ENCODE measurements at places on chromosomes 5 and 9.
A peak's percentile ranks its signal among the peaks of the same experiment; 100 is the strongest.

DNA sequence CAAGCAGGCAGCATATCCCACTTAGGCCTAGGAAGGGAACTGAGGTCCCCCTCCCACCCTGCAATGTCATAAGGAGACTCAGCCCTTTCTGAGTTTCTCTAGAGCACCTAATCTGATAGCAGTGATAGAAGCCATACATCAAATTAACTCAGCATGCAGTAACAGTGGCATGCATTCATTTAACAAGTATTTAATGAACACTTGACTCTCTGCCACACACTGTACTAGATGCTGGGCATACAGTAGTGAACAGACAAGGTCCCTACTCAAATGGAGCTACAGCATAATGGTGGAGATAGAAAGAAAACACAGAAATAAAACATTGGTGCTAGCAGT lies 58.6 kb downstream of the SLC22A5 start:
- no peak for DNase-seq

DNA sequence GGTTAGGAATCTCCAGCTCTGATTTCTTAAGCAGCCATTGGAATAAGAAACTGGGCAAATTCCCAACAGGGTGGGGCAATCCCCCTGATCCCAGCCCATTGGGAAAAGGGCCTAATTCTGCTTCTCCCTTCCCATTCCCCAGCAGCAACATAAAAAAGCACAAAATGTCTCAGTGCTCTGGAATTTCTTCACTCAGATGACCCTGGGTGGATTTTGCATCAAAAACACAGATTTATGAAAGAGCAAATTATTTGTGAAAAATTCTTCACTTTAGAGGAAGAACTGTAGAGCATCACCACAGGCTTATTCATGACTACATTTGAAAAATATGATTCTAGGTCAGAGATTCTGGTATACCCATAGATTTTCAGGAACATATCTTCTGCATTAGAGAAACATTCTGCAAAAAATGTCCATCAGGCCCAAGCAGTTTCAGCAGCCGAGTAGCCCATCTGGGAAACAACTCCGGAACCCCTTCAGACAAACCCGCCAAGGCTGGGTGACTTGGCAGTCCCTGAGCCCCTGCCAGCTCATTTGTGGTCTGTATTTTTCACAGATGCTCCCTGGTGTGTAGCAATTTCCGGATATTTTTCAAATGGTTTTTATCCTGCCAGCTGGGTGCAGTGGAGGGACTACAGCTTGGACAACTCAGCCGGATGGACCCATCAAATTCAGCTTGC lies 102.1 kb upstream of the RANBP3L start:
- peak; percentile 41 for DNase-seq

DNA sequence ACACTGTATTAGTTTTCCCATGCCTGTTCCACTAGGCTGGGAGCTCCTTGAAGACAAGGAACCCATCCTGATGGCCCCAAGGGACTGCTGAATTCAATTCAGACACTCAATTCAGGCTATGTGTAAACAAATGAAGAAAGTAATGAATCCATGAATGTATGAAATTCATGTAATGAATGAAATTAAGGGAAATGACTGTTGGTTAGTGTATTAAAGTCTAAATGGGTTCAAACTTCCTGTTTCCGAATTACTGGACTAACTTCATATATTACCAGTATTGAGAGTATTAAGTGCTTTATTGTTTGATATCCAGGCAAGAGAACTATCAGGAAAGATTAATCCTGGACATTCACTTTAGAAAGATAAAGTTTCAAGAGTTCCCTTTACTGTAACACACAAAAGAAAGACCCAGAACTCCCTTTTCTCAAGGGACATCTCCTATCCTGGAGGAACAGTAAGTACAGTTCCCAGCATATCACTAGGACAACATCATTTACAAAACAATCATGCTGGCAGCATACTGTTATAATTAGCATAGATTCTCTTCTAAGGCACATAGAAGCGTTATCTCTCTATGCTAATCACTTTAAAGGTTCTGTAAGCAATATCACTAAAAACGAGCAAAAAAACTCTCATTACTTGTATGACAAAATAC lies 28.5 kb upstream of the IFNK start:
- DNase-seq = no peak

DNA sequence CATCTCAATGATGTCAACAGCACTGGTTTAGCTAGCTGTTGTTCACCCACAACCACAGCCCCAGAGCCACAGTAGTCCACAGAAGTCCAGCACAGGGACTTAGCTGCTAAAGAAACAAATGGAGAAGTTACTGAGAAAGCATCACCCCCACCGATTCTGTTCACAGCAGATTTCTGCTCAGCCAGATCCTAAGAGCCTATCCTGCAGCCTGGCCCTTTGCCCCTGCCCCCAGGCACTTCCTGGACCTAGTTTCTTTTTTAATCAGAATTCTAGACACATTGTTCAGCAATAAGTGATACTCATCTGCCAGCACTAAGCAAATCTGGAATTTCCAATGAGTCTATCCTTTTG lies 7.4 kb downstream of the B4GALT1 start:
- DNase-seq = no peak

DNA sequence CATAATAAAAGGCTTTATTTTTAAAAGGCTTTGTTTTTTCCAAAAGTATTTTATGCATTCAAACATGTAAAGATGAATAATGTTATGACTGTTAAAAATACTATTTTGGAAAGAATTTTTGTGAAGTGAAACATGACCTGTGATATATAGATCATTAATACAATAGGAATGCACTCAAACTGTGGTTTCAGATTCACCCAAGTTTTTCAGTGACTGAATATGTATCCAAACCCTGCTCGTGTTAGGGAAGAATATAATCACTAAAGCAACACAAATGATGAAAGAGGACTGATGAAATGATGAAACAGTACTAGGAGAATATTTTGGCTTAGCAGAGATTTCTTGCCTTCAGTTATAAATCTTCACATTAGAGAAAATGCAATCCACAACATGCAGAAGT lies 278.0 kb downstream of the ADAMTS6 start:
- no peak for DNase-seq

GRCh38 chr9:134545215-134545542 lies 96.4 kb upstream of the COL5A1 start:
- DNase-seq = no peak

DNA sequence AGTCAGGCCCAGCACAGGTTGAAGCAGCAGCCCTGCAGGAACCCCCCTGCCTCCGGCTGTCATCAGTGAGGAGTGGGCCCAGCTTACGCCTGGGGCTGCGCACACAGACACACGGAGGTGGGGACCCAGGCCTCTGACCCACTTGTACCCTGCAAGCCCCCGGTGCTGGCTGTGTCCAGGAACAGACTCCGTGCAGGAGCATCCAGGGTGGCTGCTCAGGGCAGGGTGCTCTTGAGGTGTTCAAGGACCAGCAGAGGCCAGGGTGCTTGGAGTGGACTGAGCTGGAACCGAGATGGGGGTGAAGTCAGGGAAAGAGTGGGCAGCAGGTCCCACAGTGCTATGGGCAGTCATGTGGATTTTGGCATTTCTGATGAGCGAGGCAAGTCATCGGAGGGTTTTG lies 199.5 kb downstream of the CACNA1B start:
- peak; percentile 15 for DNase-seq

DNA sequence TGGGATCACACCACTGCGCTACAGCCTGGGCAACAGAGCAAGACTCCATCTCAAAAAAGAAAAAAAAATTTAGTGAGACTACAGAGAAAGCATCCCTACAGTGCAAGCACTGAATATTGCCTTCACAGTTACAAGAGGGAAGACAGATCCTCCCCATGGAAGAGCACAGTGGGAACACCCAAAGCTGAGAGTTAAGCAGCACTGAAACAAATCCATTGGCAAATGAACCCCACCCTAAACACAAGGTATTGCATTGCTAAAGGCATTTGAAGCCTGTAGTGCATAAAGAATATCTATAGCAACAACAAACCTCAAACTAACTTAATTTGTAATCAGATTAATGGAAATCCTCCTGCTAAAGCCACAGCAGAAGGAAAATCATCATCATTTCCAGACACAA lies 27.1 kb downstream of the HTR1A start:
- no peak for DNase-seq

DNA sequence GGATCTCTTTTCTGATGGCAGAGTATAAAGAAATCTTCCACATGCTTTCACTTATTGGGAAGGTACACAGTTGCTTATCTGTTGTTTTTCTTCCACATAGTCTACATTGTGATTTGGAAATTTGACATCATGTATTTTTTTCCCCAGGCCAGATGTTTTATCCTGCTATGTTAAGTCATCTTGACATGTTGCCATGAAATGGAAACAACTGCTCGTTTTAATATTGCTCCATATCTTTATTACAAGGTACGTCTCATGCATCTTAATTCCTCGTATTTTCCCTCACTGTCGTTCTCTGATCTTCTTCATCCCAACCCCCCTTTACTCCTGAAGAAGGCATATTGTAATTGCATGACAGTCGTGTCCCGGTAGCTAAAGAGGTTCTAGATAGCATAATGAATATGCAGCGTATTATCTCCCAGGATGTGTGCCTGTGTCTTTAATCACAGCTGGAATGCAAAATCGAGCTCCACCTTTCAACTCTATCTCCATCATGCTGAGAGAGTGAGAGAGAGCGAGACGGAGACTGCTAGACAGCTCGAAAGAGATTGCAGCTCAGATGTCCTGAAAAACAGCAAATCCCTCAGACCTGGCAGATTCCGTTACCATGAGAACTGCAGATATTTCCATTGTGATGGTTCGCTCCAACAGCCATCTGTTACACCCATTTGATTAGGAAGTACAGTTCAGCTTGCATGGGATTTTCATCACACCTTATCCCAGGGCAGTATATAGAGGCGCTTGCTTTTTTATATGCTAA lies 281.7 kb downstream of the TMEM38B start:
- DNase-seq = no peak

DNA sequence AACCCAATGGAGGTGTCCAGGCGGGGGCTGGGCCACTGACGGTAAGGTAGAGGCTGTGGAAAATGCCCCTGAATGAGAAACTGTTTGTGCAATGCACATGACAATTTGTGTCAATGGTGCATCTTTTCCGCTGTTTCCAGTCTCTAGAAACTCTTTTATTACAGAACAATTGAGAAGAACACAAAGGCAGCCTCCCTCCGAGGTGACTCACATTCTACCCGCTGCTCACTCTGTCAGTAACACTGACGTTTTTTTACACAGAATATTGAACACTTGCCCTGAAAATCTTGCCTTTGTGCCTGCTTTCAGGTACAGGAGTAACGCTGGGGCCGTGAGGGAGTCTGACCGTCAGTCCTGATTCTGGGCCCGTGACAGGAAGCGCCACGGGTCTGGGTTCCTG lies 11.7 kb upstream of the TENT4A start:
- DNase-seq = no peak

DNA sequence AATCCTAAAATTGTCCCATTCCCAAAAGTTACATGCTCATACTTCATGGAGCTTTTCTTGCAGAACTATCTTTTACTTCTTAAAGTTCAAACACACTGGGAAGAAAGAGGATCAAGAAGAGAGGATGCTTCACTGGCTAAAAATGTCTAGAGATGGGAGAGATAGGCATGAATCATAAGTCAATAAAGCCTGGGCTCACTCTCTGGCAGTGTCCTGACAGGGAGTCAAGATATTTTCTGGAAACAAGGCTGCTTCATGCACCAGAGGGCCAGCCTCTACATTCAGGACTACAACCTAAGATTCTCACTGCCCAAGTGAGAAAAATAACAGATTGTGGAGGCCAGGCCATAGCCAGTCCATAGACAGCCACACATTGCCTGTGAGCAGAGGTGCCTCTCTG lies 1358.4 kb downstream of the EFNA5 start:
- DNase-seq = no peak

All from D341Med (cell line).